Activated CD4-positive, alpha-beta memory T cell treated with anti-CD3 and anti-CD28 coated beads for 36 hours (primary cell): ENCODE measurements at places on chromosomes 7 and 10.

DNA sequence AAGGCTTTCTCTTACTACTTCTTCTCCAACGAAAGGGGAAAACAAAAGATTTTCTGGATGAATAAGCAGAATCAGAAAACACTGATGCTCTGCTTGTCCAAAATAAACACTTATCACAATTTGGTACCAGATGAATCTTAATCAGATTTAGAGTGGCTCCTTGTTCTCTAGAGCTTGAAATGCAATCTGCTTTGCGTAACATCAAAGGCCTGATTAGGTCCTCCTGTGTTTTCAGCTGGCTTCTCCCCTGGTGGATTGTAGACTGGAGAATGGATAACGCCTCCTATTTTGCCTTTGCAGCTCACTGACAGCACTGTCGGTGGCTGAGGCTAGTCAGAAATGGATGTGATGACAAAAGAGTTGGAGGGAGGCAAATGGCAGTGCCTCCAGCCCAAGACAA is 91.2 kb downstream of the FAM13C start:
- no peak for DNase-seq

DNA sequence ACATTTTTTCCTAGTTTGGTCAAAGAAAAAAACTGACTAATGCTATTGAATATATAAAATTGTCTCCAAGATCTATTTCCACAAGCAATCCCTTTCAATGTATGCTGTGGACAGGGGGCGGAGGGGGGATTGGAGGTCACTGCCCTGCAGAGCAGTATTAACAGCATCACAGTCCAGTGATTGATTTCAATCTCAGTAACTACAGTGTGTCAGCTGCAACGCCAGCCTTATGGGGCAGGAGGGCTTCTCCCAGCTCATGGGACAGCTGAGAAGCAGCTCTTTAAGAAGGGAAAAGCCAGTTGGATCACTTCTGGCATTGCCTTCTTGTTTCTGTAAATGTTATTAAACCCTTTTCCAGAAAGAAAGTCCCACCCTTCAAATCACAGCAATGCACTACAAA is 65.0 kb downstream of the RAPGEF5 start:
- no peak for DNase-seq

DNA sequence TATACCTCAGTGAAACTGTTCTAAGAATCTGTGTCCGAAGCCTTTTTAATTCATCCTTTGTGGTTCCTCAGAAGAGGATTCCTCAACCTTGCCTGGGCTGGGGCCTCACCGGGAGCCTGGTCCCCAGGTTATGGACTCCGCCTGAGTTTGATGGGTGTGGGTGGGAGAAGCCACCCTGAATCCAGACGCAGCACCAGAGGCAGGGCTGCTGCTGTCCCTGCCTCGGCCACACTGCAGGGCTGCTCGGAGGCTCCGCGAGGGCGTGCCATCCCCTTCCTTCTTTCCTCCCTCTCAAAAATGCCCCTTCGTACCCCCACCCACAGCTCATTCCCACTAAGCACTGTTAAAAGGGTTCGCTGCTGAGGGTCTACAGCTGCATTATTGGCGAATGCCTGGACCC is 146.3 kb downstream of the ADARB2 start:
- DNase-seq, result no peak

GRCh38 chr7:81399471-81399870 is 370.4 kb downstream of the HGF start:
- DNase-seq, result no peak

- DNase-seq, result no peak
Observed at GRCh38 chr7:105822806-105823205, 53.6 kb downstream of the ATXN7L1 start.

DNA sequence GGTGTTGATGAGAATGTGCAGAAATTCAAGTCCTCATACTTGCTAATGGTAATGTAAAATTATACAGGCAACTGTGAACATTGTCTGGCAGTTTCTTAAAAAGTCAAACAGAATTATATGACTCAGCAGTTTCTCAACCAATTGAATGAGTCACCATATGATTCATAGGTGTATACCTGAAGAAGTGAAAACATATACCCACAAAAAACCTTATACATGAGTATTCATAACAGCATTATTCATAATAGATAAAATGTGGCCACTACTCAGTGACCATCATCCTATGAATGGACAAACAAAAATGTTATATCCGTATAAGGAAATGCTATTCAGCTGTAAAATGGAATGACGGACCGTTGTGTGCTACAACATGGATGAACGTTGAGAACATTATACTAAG is 253.5 kb downstream of the MALRD1 start:
- DNase-seq, result no peak

- DNase-seq, result no peak
Observed at GRCh38 chr10:61835946-61836887, 65.3 kb upstream of the ARID5B start.

- DNase-seq, result no peak
Observed at GRCh38 chr10:30422981-30423654, 10.9 kb upstream of the MAP3K8 start.

DNA sequence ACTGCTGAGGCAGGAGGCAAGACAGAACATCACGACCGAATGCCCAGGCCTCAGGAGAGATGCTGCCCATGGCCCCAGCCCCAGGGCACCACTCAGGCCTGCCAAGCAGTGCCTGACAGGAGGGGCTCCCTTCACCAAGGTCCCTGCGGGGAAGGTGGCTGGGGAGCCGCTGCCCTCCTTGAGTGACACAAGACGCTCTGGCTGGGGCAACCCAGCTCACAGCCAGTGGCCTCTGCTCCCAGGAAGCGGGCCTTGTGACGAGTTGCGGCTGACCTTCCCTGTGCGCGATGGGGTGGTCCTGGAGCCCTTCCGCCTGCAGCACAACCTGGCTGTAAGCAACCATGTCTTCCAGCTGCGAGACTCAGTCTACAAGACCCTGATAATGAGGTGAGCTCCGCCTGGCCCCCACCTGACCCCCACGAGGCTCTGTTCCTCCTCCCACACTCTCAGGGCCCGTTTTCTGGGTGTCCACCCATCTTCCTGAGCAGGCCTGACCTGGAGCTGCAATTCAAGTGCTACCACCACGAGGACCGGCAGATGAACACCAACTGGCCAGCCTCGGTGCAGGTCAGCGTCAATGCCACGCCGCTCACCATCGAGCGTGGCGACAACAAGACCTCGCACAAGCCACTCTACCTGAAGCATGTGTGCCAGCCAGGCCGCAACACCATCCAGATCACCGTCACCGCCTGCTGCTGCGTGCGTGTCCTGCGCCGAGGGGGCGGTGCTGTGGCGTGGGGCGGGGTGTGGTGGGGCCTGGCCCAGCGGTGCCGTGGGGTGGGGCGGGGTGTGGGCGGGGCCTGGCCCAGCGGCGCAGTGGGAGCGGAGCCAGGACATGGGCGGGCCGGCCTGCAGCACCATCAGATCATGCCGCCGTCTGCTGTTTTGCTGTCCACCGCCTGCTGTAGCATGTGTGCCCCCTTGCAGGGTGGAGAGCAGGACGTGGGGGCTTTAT is 12.8 kb downstream of the ZMIZ2 start:
- DNase-seq, result no peak

GRCh38 chr10:32372000-32372875 is 25.3 kb upstream of the EPC1 start:
- peak; percentile 39 for DNase-seq

DNA sequence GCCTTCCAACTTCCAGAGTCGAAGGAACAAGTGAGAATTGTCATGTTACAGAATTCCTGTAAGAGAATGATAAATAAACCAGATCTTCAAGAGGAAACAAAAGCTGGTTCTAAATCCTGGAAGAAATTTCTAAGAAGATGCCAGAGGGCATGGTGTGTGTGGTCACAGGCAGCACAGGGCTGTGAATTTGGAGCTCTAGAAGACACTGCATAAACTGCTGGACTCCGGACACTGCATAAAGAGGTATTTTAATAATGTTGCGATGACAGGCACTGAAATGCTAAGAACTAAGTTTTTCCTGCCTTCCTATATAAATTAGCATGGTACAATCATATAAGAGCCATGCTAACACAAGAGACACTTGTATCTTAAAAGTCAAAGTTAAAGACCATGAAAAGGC is 86.0 kb downstream of the LARP4B start:
- DNase-seq, result no peak

- no peak for DNase-seq
Observed at GRCh38 chr10:48410503-48410902, 104.0 kb downstream of the MAPK8 start.

GRCh38 chr10:7036951-7037350 is 373.9 kb downstream of the SFMBT2 start:
- DNase-seq, result no peak

- no peak for DNase-seq
Observed at GRCh38 chr10:76352300-76352699, 920.9 kb downstream of the LRMDA start.

GRCh38 chr10:97608991-97609561 is 19.6 kb downstream of the C10orf62 start:
- DNase-seq, result no peak

- DNase-seq, result peak; percentile 64
Observed at GRCh38 chr10:90857635-90858460, at the start of gene HTR7. Gene HTR7, minus strand, starts transcription at chr10:90858039. Its CDS starts 368 bp downstream, at chr10:90857671.
